Skin of body (tissue), 3 donors: ENCODE measurements at places on chromosomes 7 and 10.

DNA sequence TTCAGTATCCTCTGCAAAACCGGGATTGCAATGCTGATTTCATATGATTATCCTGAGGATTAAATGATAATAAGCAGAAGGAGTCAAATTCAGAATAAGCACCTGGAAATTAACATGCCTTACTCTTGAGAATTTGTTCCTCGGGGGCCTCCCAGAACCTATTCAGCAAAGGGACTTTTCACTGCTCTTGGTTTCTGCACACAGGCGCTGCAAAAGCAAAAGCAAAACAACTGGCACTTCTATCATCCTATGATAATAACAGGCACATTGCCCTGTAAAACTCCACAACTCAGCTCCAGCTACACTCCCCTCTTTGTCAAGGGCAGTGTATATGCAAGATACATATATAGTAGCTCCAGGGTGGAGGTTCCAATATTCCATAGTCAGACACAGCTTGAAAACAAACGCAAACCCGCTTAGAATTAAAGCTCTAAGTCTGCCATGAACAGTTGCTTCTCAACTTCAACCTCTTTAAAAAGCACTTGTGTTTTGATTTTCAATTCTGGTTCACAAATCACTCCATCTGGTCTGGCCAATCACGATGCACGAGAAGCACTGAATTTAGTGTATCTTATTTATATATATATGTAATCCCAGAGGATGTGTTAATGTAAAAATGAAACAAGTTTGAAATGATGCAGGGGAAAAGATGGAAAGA is 119.9 kb upstream of the PTER start:
- no peak for DNase-seq

DNA sequence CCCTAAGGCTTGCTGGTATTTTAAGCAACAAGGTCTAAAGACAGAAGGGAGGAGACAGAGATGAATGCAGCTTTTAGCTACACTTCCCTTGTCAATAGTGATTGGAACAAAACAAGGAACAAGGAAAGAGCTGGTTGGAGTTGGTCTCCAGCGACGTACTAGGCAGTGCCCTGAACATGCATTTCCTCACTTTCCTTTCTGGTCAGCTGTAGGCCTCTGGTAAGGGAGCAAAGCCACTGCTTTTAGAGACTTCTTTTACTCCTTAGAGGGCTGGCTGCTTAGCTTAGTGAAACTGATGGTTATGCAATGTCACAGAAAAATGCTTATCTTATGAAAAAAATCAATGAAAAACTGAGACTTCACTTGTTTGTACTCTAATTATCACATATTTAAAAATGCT is 75.5 kb upstream of the TRIL start:
- no peak for DNase-seq

DNA sequence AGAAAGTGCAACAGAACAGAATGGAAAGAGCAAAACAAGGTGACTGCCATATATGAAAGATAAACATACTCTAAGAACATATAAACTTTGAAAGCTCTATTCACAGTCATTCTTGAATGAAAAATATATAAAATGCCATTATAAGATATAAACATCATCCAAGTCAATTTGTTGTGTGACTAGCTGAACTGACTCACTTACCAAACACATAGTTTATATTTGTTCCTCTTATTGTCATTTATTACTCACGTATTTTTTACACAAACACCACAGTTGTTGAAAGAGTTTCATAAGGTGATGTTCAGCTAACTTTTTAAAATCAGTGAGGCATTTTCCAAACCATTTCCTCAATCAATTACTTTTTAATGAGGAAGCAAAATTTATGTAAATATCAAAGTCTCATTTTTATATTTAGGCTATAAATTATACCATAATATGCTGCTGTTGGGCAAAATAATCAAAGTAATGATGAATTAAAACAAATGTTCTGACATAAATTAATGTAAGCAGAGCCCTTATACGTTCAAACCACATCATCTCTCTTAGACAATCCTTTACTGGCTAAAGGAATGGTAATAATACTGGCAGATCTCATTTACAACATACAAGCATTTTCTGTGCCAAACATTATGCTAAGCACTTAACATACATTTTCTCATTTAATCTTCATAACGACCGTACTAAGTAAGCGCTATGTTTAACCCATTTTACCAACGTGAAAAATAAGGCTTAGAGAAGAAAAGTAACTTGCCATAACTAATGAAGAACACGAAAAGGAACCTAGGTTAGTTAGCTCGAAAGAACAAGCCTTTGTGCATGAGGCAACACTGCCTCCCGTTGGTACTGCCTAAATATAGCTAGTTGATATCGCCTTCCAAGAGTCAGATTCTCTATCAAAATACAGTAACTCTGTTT is 7.3 kb downstream of the LRRN3 start:
- peak; percentile 13 for DNase-seq

GRCh38 chr7:16193631-16194030 is 227.7 kb downstream of the CRPPA start:
- DNase-seq: no peak

DNA sequence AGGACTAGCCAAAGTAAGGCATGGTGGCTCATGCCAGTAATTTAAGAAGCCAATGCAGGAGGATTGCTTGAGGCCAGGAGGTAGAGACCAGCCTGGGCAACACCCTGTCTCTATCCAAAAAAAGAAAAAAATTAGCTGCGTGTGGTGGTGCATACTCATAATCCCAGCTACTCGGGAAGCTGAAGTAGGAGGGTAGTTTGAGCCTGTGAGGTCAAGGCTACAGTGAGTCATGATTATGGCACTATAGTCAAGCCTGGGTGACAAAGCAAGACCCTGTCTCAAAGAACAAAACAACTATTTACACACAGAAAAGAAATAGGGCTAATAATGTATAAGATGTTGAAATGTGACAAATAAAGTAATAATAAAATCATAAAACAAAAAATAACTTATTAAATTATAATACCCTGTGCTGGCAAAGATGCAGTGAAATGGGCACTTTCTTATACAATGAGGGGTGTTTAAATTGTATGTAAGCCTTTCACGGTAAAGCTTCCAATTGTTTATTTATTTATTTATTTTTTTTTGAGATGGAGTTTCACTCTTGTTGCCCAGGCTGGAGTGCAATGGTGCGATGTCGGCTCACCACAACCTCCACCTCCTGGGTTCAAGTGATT is 175.2 kb downstream of the TPST1 start:
- DNase-seq: no peak

DNA sequence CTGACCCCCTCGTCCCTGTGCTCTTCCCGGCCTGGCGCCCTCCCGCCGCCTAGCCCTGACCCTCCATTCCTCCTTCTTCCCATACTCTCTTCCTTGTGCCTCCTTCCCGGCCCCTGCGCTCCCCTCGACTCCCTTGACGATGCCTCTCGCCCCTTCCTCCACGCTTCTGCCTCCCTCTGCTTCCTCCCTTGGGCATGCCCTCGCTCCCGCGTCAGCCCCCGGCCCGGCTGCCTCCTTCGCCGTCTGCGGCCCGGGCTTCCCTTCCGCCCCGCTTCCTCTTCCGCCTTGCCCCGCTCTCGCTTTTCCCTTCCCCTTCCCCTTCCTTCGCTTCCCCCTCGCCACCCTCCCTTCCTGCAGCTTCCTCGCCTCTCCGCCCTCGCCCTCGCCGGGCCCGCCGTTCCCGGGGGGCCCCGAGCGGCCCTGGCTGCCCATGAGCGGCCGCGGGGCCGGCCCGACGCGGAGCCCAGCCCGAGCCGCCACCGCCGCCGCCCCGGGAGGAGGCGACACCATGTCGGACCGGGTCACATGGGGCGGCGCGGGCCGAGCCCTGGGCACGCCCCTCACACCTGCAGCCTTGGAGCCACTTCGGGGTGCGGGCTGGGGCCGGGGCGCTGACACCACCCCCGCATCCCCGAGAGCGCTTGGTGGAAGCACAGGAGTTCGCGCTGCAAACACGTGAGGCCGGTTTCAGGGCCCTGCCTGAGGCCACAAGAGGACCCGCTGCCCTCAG is at the start of gene FBXW4:
FBXW4 (minus strand) TSS at position 497 of the 730 bp plus-strand sequence; CDS start at position 432, 65 bp downstream.
- no peak for DNase-seq

DNA sequence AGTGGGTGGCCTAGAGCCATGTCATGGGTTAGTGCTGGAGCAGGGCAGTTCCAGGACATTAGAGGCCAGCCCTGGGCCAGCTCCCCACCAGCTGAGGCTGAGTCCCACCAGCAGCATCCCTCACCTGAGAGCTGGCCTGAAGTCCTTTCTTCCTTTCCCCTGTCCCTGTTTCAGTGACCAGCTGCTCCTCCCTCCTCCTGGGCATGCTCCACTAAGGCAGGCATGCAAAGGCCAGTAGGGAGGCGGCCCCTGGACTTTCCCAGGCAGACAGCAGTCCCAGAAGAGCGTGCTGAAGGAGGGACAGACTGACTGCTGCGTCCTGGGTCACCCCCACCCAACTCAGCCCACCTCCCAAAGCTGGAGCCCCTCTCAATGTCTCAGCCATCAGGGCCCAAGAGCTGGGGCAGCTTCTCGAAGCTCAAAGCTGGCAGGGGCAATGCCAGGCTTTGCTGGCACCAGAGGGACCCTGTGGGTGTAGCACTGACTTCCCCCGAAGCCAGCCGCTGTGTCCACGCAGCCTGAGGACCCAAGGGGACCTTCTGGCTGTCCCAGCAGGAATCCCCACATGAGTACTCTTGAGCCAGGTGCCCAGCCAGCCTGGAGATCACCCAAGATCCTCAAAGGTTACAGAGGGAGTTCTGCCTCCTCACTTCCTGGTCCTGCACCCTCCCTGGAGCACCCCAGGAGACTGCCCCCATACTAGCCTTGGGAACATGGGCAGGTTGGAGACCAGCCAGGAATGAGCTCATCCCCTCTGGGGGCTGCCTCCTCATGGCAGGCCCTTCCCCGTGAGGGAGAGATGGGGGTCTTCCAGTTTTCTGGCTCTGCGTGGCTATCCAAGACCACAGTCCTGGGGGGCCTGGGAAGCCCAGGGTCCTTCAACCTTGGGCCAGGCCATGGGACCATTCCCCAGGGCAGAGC is 35.2 kb upstream of the RET start:
- DNase-seq: no peak

GRCh38 chr7:139775829-139776266 is 1.9 kb downstream of the HIPK2 start:
- peak; percentile 48 for DNase-seq

GRCh38 chr7:95772771-95773581 is 622 bp downstream of the DYNC1I1 start:
- DNase-seq: peak; percentile 6

- DNase-seq: no peak
Measured at GRCh38 chr10:48555310-48556042, 49.4 kb downstream of the ARHGAP22 start.

DNA sequence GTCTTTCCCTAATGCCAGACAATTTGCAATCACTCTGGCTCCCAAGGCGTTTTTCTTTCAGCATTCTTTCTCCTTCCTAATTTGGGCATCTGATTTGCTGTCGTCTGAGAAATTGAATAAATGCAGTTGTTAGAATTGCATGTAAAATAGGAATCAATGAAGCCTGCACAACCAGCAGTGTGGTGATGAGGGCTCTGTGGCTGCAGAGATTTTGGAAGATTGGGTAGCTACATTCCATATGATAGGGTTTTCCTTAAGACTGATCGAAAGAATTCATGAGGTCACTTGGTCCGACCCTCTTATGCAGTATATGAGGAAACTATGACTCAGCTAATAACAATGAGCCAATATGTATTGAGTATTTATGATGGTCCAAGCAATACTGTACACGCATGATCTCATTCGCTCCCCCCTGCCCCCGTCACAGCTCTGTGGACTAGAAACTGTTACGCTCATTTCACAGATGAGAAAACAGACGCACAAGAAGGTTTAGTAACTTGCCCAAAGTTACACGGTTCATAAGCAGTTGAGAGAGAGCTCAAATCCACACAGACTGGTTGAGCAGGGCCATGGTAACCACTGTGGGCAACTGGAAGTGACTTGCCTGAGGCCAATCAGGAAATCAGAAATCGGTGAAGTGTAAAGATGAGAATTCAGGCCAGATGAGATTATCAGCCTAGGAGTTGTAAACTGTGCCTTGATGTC is 527.2 kb downstream of the GATA3 start:
- no peak for DNase-seq
